Cardiac septum (tissue), 1 donor: ENCODE measurements at places on chromosomes 2 and 18.

DNA sequence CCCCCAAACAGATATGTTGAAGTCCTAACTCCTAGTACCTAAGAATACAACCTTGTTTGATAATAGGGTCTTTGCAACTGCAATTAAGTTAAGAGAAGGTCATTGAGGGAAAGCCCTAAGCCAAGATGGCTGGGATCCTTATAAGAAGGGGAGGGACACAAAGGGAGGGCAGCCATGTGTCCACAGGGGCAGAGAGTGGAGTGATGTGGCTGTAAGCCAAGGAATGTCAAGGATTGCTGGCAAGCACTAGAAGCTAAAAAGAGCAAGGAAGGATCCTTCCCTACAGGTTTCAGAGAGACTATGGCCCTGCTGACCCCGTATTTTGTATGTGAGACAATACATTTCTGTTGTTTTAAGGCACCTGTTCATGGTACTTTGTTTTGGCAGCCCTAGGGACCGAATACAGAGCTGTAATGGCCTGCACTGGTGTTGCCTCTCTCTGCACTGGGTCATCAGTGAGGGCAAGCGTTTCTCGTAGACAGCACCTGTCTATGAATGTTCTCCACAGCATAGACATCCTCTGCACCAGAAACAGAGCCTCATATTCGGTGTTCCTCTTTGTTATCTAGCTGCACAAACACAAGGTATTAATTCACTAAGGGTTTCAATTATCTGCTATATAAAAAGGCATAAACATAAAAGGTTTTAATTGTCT lies 75.4 kb upstream of the AQP4 start:
- DNase-seq, result no peak

DNA sequence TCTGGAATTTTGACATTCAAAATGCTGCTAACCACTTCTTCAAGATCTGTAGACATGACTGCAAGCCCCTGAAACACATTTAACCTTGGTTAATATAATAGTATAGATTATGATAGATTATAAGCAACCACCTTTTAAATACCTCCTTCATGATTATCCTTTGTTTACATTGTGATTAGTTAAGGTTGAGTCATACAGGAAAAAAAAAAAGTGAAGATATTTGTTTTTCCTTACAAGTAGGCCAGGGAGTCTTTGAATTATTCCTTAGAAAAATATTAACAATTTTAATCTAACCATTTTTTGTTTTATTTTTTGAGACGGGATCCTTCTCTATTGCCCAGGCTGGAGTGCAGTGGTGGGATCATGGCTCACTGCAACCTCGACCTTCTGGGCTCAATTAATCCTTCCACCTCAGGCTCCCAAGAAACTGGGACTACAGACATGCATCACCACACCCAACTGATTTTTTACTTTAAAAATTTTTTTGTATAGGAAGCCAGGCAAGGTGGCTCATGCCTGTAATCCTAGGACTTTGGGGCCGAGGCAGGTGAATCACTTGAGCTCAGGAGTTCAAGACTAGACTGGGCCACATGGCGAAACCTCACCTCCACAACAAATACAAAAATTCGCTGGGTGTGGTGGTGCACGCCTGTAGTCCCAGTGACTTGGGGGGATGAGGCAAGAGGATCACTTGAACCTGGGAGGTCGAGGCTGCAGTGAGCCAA lies 99.4 kb downstream of the SLC39A10 start:
- no peak for DNase-seq

DNA sequence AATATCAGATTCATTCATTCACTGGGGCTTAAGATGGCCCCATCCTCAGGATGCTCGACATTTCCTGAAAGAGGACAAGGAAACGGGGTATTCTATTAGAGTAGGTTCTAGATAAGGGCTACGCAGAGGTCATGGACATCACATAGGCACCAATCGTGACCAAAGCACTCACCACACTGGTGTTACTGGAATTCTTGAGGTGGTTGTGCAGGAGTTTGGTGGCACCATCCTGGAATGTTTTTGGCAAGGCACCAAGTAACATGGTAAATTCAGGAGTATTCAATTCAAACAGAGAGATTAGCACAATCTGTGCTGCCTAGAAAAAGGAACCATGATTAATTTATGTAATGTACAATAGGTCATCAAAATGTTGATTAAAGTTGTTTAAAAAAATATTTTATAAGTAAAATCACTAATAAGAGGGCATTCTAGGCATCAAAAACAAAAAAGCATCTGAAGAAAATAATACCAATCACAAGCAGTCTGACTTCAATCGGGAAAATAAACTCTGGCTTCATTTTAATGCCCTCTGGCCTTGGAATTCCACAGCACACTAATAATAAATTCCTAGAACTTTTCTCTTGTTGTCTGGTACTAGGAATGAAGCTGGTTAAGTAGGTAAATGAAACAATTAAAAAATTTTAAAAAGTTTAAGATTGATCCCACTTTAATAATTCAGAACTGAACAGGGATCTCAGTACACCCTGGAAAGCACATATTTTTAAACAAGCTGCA lies 102.8 kb upstream of the TFCP2L1 start:
- no peak for DNase-seq

DNA sequence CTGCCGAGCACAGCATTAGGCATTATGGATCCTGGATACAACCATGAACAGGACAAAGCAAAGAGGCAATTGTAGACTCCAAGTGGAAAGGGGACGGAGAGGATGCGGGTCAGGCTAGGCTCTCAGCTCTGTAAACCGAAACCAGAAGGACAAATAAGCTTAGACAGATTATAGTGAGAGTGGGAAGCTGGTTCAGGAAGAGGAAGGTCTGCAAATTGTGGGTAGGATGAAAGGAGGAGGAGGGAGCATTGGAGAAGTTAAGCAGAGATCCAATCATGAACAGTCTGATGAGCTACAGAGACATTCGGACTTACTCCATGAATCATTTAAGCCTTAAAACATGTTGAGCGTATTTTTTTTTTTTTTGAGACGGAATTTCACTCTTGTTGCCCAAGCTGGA lies 3.0 kb downstream of the MSH6 start:
- DNase-seq, result no peak

DNA sequence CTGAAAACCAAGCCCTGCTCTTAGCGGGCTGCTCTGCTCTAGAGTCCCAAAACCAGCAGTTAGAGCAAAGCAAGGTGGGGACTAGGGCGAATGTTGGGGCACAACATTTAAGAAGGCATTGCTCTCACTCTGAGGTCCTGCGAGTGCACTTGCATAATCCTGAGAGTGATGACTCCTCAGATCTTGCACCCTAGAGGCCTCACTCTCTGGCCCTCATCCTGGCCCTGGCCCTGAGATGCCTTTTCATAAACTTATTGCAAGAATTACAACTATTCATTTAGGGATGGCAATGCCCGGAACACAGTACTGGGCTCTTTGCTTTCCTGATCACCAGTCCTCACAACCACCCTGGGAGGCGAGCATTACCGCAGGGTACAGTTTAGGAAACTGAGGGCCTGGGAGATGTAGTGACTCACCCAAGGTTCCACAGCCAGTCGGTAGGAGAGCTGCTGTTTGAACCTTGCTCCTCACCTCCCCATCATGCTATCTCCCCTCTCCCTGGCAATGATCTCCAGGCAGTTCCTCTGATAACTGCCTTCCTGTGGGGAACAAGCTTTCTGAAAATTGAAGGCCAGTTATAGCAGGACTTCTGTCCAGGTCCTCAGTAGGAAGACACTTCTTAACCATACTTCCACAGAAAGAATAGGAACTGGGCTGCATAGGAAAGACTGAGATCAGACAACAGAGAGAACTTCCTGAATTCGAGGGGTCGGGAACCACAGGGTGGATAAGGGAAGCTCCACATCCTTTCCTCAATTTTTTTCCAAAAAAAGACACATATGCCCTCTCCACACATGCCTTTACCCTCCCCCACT lies 91.3 kb downstream of the TNS1 start:
- no peak for DNase-seq
